ENCODE measurements at places on chromosomes 4 and X.

- no peak for DNase-seq
Measured at GRCh38 chr4:7189475-7190277, 2.7 kb upstream of the SORCS2 start.

GRCh38 chr4:109332926-109333464 is 30.5 kb upstream of the COL25A1 start:
- no peak for DNase-seq

- DNase-seq, result no peak
Measured at GRCh38 chr4:187544461-187545053, 451.0 kb upstream of the ZFP42 start.

- no peak for DNase-seq
Measured at GRCh38 chr4:76058888-76059426, 15.6 kb upstream of the ART3 start.

DNA sequence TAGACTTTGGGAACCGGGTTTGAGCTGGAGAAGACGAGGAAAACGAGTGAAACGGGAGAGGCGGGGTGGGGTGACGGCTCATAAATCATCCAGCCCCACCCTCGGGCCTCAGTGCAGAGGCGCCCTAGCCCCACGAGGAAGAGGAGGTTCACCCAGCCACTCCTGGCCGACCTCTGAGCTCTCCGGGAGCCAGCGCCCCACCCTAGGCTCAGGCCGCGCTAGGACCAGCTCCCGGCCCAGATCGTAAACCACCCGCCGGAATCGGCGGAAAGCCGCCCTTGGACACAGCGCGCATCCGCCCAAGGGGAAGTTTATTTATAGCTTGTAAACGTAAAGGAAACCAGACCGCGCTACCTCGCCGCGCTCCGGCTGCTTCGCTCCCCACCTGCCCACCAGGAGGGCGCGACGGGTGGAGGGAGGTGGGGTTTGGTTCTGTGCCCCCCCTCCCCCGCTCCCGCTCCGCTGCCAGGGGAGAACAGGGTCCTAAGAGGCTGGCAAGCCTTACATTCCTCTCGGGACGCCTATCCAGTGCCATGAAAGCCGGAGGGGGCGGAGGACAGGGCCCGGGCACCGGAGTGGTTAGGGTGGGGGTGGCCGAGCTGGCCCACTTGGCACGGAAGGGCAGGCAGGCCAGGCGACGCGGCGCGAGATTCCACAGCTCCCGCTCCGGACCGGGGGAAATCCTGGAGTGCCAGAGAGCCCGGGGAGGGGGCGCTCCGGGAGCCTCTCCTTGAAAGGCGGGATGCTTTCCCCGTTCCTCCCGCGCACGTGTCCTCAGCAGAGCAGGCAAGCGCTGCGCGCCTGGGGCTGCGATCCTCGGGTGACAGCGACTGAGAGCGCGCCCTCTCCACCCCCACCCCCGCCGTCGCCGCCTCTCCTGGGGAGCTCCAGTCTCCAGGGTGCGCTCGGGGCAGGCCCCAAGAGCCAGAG is 84.2 kb downstream of the BCOR start:
- peak; percentile 84 for DNase-seq

DNA sequence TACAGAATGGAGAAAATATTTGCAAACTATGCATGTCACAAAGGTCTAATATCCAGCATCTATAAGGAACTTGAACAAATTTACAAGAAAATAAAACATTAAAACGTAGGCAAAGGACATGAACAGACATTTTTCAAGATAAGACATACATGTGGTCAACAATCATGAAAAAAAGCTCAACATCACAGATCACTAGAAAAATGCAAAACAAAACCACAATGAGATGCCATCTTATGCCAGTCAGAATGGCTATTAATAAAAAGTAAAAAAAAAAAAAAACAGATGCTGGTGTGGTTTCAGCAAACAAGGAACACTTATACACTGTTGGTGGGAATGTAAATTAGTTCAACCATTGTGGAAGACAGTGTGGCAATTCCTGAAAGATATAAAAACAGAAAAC is 75.8 kb upstream of the IL13RA2 start:
- DNase-seq, result no peak

GRCh38 chr4:2930758-2931511 is 32.3 kb downstream of the NOP14 start:
- DNase-seq, result no peak

DNA sequence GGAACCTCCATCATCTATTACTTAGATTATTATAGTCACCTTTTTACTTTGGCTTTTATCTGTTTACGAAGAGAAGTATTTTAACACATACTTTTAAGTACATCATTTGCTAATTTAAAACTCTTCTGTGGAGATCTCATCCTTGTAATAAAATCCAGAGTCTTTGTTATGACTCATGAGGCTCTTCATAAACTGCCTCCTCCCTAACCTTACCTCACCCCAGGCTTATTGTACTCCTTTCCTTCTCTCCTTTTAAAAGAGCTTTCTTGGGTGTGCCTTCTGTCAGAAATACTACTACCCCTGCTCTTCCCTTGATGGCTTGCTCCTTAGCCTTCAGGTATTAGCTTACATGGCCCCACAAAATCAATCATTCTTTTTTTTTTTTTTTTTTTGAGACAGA is 6.6 kb downstream of the ARL9 start:
- DNase-seq, result no peak

- no peak for DNase-seq
Measured at GRCh38 chr4:167265231-167265630, 30.9 kb upstream of the SPOCK3 start.

- DNase-seq, result no peak
Measured at GRCh38 chrX:21408788-21409187, 34.6 kb downstream of the CNKSR2 start.

- DNase-seq, result no peak
Measured at GRCh38 chr4:163808011-163808410, 313.5 kb downstream of the TMA16 start.

Data from NCI-H146 (cell line).